Tibial nerve (tissue), 4 donors: ENCODE measurements at places on chromosomes 12 and 14.

GRCh38 chr14:102164241-102164641 is 24.5 kb downstream of the WDR20 start:
- no peak for DNase-seq
- H3K27ac ChIP-seq = no peak overlapping the region
- no peaks in the 10 kb centered on the region for H3K27me3 ChIP-seq
- H3K4me1 ChIP-seq = no peaks in the 10 kb centered on the region

DNA sequence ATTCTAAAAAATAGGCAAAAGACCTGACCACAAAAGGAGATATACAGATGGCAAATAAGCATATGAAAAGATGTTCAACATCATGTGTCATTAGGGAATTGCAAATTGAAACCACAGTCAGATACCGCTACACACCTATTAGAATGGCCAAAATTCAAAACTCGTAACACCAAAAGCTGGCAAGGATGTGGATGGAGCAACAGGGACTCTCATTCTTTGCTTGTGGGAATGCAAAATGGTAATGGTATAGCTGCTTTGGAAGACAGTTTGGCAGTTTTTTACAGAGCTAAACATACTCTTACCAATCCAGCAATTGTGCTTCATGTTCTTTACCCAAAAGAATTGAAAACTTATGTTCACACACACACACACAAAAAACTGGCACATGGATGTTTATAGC is 8.2 kb upstream of the HMGA2 start:
- H3K36me3 ChIP-seq = no peaks in the 10 kb centered on the region
- H3K27me3 ChIP-seq = no peaks in the 10 kb centered on the region
- H3K27ac ChIP-seq = no peak overlapping the region

GRCh38 chr12:75725521-75726111 is 214.2 kb upstream of the KRR1 start:
- H3K27ac ChIP-seq = peak overlapping the region; percentile 18
- DNase-seq = no peak
- H3K27me3 ChIP-seq = no peaks in the 10 kb centered on the region
- H3K4me3 ChIP-seq = no peak overlapping the region

DNA sequence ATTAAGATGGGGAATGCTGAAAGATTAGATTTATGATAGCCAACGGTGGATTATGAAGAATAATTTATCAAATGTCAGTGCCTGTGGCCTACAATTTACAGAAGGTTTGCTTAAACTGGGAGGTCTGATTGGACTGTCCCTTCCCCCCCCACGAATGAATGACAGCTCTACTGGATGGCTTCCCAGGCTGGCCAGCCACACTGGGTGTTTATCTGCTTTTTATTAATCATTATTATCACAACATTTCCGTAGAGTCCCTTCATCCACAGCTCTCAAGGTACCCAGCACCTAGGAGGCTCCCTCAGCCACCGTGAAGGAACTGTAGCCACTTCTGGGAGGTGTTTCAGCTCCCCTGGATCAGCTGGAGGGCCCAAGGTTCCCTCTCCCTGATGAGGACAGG is 78.9 kb downstream of the ADCK1 start:
- H3K27ac ChIP-seq = no peak overlapping the region
- DNase-seq = no peak
- no peak overlapping the region for H3K4me3 ChIP-seq
- no peaks in the 10 kb centered on the region for H3K27me3 ChIP-seq
- no peaks in the 10 kb centered on the region for H3K4me1 ChIP-seq

- no peak overlapping the region for H3K27ac ChIP-seq
- H3K4me3 ChIP-seq = no peak overlapping the region
- peaks cover 11% of the 10 kb centered on the region for H3K4me1 ChIP-seq
- no peaks in the 10 kb centered on the region for H3K27me3 ChIP-seq
- DNase-seq = no peak
Observed at GRCh38 chr12:99809909-99810308, 162.4 kb downstream of the GARIN6 start.

DNA sequence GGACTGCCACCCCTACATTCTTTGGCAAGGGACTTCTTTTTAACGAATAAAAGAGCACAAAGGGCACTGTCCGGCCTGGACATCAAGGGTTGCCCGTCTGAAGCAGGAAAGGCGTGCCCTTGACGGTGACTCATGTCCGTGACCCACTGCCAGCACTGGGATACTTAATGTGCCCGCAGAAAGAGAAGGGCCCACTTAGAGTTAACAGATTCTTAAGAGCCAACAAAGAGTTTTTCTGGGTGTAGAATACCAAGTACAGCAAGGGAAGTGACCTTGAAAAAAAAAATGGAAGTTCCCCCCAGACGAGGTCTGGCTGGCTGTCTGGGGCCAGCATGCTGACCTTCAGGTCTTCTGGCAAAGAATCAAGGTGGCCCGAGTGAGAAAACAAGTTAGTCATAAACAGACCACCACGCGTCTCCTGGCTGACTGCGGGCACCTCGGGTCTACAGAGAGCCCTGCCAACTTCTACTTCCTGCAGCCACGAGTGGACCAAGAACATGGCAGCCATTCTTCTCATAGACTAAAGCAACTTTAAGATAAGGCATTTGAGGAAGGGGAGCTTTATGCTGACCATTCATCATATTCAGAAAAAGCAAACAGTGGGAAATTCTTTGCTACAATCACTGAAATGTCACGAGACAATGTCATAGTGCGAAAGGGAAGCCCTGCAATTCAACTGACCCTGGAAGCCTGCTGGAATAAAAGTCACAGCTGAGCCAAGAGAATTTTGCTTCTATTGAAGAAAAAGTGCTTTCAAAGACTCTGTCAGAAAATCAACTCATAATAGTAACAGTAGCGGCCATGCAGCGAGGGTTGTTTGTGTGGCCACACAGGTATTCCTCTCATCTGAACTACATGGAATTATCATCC is 10.5 kb upstream of the SELPLG start:
- H3K27ac ChIP-seq = peak overlapping the region; percentile 79
- H3K36me3 ChIP-seq = no peaks in the 10 kb centered on the region
- H3K27me3 ChIP-seq = no peaks in the 10 kb centered on the region
- peaks cover 26% of the 10 kb centered on the region for H3K4me1 ChIP-seq
- no peak overlapping the region for H3K4me3 ChIP-seq

GRCh38 chr14:24310265-24310645 is 315 bp downstream of the LTB4R2 start:
- peaks cover 23% of the 10 kb centered on the region for H3K36me3 ChIP-seq
- DNase-seq = no peak
- peak overlapping the region; percentile 90 for H3K27ac ChIP-seq
- peaks cover 68% of the 10 kb centered on the region for H3K4me1 ChIP-seq
